Immature natural killer cell (primary cell): ENCODE measurements at places on chromosomes 5 and 9. TPM values are rescaled to one million over a fixed set of nuclear protein-coding genes. Genes with fewer than 3 reads are reported as not detected.

GRCh38 chr9:99051851-99052250 lies 53.1 kb upstream of the TGFBR1 start:
- no peak for DNase-seq

DNA sequence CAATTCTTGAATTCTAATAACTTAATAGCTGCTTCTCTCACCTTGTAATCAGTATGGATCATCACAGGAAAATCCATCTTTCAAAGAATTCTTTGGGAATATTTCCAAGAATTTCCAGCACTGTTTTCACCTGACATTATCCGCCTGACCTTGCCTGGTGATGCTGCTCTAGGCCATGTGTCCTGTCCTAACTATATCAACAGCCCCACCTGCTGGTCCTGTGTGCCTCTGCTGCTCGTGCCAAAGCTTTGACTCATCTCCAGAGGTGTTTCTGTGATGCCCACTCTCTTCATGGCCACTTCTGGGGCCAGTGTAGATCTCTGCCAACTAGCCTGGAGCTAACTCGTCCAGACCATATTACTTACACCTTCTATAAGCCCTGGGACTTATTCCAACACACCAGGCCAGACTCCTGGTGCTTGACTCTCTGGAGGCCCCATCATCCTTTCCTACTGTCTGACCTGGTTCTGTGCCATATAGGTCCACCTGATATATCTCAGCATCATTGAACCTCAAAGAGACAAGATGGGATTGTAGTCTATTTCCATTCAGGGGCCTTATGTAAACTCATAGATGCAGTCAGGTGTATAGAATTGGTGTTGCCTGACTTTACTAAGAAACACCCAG lies 67.5 kb upstream of the CKMT2 start:
- DNase-seq = peak; percentile 47

DNA sequence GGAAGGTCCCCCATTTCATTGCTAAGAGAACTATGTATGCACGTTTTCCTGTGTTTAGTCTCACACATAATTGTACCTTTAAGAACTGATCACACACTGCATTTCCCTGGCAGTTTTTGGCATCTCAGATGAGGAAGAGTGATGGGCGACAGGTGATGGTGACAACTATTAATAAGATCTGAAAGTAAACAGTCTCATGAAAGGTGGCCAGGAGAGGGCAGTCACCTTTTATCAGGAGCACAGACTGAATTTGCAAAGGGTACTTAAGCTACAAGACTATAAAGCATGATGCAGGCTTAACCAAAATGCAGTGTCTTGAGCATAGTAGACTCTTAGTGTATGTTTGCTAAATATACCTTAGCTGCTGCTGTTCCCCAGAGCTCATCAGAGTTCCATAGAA lies 91.5 kb downstream of the GHR start:
- DNase-seq = no peak

DNA sequence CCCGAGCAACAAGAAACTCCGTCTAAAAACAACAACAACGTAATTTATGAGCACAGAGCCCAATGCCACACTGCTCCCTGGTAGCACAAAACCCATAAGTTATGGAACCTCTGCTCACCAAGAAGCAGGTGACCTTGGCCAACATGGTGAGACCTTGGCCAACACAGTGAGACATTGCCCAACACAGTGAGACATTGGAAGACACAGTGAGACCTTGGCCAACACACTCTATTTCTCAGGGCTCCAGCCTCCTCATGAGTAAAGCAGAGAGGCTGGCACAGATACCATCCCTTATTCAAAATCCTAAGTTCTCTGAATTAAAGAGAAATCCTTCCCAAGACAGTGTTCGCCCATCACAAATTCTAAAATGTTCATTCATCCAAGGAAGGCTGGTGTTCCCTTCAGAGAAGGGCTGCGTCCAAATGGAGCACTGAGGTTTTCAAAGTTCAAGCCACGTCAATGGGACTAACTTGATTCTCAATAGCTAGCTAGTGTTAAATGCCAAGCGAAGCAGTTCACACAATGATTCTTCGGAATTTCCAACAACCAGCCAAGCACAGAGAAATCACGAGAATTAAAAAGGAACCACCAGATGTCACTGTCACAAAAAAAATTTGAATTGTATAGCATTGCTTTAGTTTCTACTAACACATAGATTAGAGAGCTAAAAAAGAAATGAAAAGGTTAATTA lies 29.5 kb downstream of the TTC39B start:
- DNase-seq = no peak

GRCh38 chr5:89279391-89280036 lies 396.5 kb upstream of the MEF2C start:
- DNase-seq = no peak

GRCh38 chr5:35188031-35188457 lies 42.2 kb downstream of the PRLR start:
- no peak for DNase-seq

DNA sequence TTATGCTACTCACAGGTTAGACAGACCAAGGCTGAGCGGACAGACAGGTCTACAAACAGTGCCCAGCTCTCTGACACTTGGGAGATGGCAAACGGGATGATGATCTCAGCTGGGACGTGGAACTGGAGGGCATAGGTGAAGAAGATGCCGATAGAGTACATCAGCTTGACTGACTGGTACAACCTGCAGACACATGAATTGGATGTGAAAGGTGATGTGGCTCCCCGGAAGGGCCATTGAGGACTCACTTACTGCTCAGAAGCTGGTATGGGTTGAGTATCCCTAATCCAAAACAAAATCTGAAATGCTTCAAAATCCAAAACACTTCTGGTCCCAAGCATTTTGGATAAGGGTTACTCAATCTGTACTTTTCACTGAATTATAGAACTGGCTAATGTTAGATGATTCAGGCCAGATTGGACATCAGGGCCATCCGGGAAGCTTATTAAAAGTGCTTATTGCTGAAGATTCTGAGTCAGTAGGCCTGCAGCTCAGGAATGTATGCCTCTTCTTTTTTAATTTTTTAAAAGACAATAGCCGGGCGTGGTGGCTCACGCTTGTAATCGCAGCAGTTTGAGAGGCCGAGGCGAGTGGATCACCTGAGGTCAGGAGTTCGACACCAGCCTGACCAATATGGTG lies 22.4 kb downstream of the SLC36A3 start:
- no peak for DNase-seq

DNA sequence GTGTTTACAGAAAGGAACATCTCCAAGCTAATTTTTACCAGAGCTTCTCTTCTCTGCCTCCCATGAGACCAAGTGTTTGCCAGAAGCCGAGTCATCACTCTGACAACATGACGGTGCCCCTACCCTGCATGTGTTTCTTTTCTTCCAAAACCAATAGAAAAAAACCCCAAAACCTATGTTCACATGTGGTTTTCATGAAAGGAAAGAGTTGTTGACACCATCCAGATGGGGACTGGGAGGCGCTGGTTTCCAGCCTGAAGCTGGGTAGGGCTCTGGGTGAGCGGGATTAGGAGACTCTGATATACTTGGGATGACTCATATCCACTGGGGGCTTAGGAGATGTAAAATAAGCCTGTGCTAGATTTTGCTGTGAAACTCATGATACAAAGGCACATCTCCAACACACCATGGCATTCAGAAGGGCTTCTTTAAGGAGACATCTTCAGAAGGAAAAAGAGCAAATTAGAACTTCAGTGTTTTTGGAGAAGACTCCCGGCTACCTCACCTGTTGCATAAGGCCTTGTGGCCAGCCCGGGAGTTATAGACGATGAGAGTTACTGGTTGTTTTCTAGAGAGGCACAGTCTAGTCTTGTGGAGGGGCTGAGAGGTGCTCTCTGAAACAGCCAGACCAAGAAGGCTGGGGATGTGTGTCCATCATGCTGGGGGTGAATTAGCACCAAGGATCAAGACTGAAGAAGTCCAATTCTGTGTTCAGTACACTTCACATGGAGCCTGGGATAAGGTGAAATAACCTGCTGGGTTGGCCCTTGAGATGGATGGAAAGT lies 108.9 kb upstream of the LHFPL2 start:
- DNase-seq = no peak

GRCh38 chr5:109656829-109657228 lies 32.9 kb upstream of the MAN2A1 start:
- DNase-seq = peak; percentile 19

DNA sequence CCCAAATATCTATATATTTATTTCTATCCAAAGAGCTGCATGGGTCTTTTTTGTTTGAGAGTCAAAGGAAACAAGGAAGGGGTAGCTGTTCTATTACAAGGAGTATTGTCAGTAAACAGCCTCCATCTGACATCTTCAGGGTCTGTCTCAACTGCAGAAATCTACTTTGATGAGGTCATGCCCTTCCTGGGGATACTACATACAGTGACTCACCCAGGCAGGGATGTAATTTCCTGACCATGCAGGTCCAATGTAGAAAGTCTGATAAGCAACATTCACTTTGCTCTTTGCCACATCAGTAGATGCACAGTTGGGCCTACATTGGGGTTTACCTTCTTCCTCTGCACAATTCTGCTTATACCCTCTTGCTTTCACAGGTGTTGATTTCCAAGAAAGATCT lies 165.5 kb downstream of the TLR4 start:
- DNase-seq = no peak

DNA sequence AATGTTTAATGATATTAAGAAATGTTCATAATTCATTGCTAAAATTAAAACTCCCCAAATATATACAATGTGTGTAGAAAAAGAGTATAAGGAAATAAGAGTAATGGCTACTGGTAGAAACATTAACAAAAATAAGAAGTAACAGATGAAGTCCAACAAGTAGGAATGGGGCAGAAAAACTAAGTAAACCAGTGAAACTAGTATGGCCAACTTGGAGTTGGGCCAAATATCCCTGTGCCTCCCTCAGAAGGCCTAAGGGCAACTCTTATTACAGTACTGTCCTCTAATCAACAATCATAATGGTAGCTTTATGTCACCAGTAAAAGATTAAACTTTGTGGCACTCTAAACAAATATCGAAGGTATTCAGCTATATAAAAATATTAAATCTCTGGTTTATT lies 93.5 kb downstream of the SSBP2 start:
- no peak for DNase-seq

DNA sequence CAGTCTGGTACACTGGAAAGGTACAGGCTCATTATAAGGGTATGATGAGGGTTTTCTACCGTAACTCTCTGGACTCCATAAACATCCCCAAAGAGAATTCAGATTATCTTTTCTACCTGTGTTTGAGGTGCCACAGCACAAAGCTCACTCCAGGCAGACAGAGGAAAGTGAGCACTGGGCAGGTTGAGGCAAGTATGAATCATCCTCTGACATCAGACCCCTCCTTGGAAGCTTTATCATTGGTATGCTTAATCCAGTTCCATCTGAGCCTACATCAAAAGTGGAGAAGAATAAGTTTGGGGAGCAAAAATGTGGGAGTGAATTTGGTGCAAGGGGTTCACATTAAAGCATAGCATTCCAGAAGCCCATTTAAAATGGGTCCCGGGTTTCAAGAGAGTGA lies 21.7 kb downstream of the C9orf152 start:
- no peak for DNase-seq

GRCh38 chr5:1765880-1766235 lies 33.8 kb downstream of the MRPL36 start:
- DNase-seq = no peak

DNA sequence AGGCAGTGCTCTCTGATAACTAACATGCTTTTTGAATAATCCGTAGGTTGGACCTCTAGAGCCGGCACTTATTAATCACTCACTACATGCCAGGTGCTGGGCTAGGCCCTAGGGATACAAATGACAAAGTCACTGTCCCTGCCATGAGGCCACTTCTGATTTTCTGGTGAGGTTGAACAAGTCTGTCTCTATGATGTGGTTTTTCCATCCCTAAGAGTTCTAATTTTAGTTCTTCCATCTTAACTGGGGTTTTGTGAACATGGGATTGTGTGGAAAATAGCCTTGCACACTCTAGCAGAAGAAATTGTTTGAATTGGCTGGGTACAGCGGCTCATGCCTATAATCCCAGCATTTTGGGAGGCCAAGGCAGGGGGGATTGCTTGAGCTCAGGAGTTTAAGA lies 64.6 kb downstream of the IL31RA start:
- DNase-seq = no peak

- DNase-seq = no peak
Observed at GRCh38 chr9:69805962-69806515, 14.6 kb upstream of the CFAP95 start.

DNA sequence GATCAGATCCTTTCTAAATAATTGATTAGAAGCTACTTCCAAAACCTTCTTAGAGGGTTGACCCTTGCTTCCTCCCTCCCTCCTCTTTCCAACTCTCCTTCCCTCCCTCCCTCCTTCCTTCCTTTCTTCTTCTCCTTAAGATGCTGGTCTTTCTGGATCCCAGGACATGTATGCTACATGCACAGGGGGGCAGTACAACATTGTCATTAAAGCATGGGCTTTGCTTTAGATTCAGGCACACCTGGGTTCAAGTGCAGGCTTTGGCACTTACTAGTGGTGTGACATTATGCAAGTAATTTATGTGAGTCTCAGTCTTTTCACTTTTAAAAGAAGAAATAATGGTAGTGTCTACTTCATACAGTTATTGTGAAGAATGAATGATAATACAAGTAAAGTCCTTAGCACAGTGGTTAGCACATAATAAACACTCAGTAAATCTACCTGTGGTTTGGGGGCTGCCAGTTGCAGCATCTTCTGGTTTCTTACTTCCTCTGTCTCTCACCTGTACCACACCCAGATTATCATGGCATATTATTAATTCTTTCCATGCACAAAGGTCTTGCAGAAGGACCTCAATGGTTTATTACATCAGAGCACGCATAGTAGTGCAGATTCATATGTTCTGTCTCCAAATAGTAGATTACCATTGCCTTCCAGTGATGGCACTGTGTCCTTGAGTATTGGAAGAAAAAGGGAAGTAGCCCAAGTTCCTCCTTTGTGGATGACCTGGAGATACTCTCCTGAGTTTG lies 154.1 kb downstream of the ARHGAP26 start:
- peak; percentile 63 for DNase-seq

DNA sequence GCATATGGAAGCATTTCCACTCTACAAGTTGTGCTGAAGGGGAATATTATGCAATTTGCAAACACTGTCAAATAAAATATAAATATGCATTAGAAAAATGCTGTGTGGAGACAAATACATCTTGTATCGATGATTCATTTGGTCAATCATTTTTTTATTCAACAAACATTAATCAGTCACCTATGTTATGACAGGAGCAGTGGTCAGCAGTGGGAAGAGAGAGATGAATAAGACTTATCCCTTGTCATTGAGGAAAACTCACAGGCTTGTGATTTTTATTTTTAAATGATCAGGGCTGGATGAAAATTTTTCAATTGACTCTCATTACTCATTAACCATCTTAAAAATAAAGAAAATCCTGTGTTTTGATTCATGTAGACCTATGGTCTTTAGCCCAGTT lies 574.1 kb downstream of the ACTL7B start:
- DNase-seq = no peak

NPR3 gene
- not detected for polyA plus RNA-seq

RASGRF2 gene
- polyA plus RNA-seq = 0.17 TPM

SHISAL2B gene
- not detected for polyA plus RNA-seq

FOXD4L3 gene
- not detected for polyA plus RNA-seq

BTNL9 gene
- not detected for polyA plus RNA-seq
